ENCODE measurements at places on chromosomes 2 and 18.

DNA sequence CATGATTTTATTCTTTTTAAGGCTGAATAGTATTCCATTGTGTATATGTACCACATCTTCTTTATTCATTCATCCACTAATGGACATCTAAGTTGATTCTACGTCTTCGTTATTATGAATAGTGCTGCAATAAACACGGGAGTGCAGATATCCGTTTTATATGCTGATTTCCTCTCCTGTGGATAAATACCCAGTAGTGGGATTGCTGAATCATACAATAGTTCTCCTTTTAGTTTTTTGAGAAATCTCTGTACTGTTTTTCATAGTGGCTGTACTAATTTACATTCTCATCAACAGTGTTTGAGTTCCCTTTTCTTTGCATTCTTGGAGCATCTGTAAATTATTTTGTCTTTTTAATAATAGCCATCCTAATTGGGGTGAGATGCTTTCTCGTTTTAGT, 114.5 kb downstream of the RGPD3 start:
- no peak for DNase-seq

- no peak for DNase-seq
These were observed 259.0 kb downstream of the CALCRL start for GRCh38 chr2:187188783-187189631.

DNA sequence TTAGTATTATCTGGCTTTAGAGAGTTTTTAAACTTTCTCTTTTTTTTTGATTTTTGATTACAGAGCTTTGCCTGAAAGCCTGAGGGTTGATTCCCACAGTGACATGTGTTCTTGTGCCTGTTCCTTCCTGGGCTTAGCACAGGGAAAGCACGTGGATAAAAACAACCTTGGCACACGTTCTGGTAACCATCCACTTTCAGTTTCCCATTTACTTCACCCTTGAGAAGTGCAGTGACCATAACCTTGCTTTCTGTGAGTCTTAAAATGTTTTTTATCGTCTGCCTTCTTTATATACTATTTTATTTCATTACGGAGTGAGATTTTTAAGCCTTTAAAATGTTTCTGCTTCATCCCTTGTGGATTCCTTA, 11.5 kb downstream of the CD226 start:
- DNase-seq, result no peak

DNA sequence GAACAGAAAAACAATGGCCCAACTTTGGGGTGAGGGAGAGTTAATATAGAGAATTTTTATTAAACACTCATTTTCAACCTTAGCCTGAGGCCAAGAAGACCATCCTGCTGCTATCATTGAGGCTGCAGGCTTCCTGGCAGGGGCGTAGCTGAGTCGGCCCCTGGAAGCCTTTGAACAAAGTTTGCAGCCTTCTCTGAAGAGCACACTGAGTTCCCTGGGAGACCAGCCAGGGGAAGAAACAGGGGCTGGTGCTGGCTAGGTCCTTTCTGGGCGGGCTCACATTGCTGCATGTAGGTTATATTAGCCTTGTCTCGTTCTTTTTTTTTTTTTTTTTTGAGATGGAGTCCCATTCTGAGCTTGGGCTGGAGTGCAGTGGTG, 126.8 kb upstream of the HS6ST1 start:
- DNase-seq, result peak; percentile 6

DNA sequence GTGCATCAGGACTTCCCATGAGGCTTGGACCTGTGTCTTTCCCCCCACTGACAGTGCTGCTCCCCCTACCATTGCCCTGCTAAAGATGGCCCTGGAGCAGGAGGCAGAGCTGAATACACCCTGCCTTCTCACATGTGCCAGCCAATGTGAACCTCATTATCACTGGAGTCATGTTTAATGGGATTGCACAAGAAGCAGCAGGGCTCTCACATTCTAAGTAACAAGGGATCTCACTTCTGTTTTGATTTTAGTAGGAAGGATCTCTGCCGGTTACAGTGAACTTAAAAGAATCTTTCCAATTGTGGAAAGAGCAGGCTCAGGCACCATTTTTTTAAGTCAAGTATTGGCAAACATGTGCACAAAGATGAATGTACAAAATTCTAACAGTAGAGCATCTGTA, 322.1 kb upstream of the MEX3C start:
- no peak for DNase-seq

DNA sequence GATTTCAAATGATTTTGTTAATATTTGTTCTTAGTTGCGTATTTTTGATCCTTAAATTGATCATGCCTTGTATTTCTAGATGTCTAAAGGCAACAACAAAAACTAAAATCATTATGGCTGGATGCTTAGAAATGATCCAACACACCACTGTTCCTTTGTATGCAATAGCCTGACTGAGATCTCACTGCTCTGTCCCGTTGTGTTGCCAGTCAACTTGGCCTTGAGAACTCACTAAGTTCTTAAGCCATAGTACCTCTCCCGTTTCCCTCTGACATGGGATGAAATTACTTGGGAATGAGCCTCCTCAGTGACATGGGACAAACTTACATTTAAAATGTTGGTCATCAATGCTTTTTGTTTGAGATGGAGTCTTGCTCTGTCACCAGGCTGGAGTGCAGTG, 222.0 kb upstream of the HS6ST1 start:
- no peak for DNase-seq
